Activated CD4-positive, alpha-beta memory T cell treated with anti-CD3 and anti-CD28 coated beads for 36 hours (primary cell): ENCODE measurements at places on chromosomes 16 and 17. TPM values are rescaled to one million over a fixed set of nuclear protein-coding genes. Genes with fewer than 3 reads are reported as not detected.

CALB2 gene
- total RNA-seq = not detected

SULT1A3 gene
- 15.2 TPM for total RNA-seq

CLEC19A gene
- not detected for total RNA-seq

CAMTA2 gene
- 101 TPM for total RNA-seq

KRT25 gene
- total RNA-seq = not detected

SLC52A1 gene
- 0.31 TPM for total RNA-seq

PLLP gene
- not detected for total RNA-seq

HEATR3 gene
- 17.6 TPM for total RNA-seq

GLP2R gene
- total RNA-seq = not detected

AIPL1 gene
- total RNA-seq = not detected

GDPD1 gene
- total RNA-seq = 3.5 TPM

NPIPA3 gene
- total RNA-seq = 2.1 TPM
